ENCODE measurements at places on chromosomes 5 and 9. TPM values are rescaled to one million over a fixed set of nuclear protein-coding genes. Genes with fewer than 3 reads are reported as not detected.

Gene LCNL1
- total RNA-seq = not detected

Gene IL9
- not detected for total RNA-seq

Gene STPG3
- total RNA-seq = not detected

Gene CKS2
- 10.9 TPM for total RNA-seq

Gene RIGI
- total RNA-seq = 26.3 TPM

Gene DRD1
- not detected for total RNA-seq

Gene PIK3R1
- 63.8 TPM for total RNA-seq

Gene RFX3
- total RNA-seq = 37.2 TPM

Gene SLC25A48
- not detected for total RNA-seq

Gene FBP1
- total RNA-seq = 3.4 TPM

Gene ANKRA2
- 56.1 TPM for total RNA-seq

Gene PPIC
- not detected for total RNA-seq
